ENCODE measurements at places on chromosomes 3 and 15.
A peak's percentile ranks its signal among the peaks of the same experiment; 100 is the strongest.

DNA sequence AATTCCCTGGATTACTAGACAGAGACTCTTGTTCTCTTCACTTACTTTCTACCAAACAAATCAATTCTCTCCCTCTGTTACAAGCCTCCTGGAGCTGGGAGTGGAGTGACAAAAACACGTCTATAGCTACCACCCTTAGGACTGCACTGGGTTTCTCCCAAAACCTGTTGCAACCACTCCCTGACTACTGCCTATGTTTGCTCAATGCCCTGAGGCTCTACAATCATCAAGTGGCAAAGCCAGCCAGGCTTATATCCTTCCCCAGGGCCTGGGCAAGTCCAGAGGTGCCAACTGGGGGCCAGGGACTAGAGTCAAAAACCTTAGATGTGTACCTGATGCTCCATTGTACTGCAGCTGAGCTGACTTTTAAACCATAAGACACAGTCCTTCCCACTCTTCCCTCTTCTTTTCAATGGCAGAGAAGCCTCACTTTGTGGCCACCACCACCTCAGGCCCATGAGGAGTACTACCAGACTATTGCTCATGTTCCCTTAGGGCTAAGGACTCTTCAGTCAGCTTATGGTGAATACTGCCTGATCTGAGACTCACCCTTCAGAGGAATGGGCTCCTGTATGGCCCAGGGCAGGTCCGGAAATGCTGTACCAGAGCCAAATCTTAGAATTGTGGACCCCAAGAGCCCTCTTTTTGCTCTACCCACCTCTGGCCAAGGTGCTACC lies 125.4 kb upstream of the PLCL2 start:
- no peak for DNase-seq

- DNase-seq: no peak
These were observed 21.3 kb downstream of the SLC35G2 start for GRCh38 chr3:136840252-136840651.

DNA sequence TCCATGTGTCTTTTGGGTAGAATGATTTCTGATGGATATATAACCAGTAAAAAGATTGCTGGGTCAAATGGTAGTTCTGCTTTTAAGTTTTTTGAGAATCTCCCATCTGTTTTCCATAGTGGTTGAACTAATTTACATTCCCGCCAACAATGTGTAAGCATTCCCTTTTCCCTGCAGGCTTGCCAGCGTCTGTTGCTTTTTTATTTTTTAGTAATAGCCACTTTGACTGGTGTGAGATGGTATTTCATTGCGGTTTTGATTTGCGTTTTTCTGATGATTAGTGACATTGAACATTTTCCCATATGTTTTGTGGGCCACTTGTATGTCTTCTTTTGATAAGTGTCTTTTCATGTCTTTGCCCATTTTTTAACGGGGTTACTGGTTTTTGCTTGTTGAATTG lies 36.3 kb upstream of the MB21D2 start:
- no peak for DNase-seq

DNA sequence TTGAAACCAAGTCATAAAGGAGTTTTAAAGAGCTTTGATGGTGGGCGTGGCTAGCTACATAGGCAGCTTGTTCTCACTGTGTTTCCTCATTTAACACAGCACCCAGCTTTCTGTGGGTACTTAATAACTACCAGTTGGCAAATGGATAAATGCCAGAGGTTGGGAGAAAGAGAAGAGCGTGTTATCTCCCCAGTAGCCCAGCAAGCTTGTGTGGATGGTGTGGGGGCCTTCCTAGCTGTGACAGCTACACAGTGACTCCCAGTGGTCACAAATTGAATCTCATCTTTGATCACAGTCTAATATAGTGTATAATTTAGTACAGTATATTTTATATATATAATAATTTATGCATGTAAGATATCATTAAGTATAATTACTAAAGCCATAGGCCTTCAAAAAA lies 984.1 kb downstream of the EPHA3 start:
- peak; percentile 58 for DNase-seq

DNA sequence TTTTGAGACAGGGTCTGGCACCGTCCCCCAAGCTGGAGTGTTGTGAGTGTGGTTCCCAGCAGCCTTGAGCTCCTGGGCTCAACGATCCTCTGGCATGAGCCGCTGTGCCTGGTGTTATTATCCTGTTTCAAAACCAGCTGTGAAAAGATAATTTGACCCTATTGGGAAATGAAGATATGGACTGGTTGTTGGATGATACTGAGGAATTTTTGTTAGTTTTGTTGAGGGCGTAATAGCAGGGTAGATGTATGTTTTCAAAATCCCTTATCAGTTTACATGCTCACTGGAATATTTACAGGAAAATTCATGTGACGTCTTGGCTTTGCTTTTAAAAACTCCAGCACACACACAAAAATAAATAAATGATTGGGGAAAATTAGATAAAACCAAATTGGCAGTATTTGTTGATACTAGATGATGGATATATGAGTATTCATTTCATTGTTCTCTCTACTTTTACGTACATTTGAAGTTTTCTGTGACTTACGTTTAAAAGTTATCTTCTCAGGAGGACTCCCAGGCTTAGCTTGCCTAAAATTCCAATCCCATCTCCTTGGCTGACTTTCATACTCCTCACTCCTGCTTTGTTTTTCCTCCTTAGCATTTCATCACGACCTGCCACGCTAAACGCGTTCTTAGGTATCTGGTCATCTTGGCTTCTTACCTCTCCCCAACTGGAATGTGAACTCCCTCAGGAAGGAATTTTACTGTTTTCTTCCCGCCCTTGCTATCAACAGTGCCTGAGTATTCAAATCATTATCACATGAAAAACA lies 56.8 kb upstream of the TFRC start:
- no peak for DNase-seq

All from foreskin fibroblast (primary cell).